Effector memory CD4-positive, alpha-beta T cell (primary cell): ENCODE measurements at places on chromosomes 12 and 14.

- DNase-seq: no peak
Measured at GRCh38 chr12:95641299-95641952, 90.2 kb upstream of the USP44 start.

GRCh38 chr12:2023365-2023764, 19.1 kb upstream of the DCP1B start:
- DNase-seq: no peak

GRCh38 chr14:106511006-106511799, 984.8 kb downstream of the TMEM121 start:
- DNase-seq: peak; percentile 22

DNA sequence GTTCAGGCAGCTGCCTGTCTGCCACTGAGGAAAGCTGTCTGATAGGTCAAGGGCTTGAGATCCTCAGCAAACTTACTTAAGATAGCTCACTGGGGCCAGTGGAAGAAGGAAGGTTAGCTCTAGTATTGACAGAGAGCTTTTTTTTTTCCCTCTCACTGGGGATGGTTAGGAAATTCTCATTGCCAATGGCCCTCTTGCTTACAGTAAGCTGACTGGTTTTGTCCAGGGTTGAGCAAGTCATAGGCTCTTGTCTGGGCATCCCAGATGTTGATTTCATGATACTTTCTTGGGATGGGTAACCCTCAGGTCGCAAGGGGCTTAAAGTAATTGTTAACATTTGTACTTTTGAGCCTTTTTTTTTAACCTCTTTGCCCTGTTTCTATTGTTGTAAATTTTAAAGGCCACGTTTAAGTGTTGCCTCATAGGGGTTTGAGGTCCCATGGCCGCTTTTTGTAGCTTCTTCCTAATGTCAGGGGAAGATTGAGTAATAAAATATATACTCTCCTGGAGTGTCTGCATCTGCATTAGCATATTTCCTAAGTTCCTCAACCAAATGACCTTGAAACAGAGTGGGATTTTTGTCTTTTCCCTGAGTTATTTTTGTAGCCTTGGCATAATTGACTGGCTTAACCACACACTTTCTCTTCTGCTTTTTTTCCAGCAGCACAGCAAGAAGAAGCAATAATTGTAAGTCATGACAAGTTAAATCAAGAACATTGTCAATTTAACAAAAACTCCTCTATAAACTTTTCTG, 716.0 kb downstream of the LRFN5 start:
- DNase-seq: no peak

GRCh38 chr12:104733717-104734175, 224.3 kb downstream of the SLC41A2 start:
- no peak for DNase-seq

DNA sequence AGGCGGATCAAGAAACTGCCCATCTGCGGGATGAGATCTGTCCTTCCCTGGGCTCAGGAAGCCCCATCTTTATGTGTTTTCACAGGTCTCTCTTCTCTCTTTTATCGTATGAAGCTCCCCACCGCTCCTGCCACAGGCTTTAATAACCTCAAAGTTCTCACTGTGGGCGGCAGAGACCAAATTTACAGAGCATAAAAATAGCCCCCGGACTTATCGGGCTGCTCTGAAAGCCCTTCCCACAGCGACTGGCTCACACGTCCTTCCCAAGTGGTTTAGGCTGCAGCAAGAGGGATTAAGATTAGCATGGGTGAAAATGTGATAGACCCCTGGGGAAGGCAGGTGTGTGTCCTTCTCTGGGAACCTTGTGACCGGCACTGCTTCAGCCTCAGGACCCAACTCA, 47.8 kb downstream of the TESC start:
- no peak for DNase-seq

DNA sequence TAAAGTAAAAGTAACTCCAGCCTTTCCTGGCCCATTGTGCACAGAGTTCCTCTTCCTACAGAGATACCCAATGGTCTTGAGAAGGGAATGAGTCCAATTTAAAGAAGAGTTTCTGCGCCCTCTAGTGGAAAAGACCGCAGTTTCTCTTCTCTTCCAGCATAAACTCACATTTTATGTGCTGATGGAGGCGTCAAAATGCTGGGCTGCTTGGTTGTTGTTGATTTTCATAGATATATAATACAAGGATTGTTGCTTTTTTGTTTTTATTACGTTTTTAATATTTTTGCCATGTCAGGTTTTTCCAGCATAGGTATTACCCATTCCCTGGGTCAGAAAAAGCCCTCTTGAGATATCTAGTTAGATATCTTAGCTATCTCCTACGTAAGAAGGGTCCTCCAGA, 356.9 kb upstream of the STXBP6 start:
- DNase-seq: no peak

- no peak for DNase-seq
Measured at GRCh38 chr12:132285991-132286681, 43.3 kb downstream of the GALNT9 start.

- DNase-seq: no peak
Measured at GRCh38 chr12:74317078-74317601, 220.5 kb upstream of the ATXN7L3B start.

GRCh38 chr14:103260629-103261124, 73.4 kb upstream of the EIF5 start:
- DNase-seq: no peak

DNA sequence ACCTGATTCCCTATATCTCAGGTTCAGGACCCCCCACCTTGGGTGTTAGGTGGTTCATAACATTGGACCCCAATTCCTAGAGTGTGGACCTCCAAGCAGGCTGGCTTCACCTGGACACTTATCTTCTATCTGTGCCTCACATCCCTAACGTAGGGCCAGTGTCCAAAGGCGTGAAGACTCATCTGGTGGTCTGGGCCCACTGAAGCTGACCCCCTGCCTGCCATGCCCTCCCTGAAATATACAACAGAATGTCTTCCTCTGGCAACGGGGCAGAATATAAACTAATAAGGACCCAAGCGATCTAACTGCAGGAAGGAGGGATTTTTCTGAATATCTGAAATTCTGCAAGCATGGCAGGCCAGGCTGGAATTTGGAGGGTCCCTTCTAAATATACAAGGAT, 5.6 kb downstream of the HOXC13 start:
- DNase-seq: no peak

- DNase-seq: no peak
Measured at GRCh38 chr14:51897791-51898355, 37.5 kb downstream of the GNG2 start.

DNA sequence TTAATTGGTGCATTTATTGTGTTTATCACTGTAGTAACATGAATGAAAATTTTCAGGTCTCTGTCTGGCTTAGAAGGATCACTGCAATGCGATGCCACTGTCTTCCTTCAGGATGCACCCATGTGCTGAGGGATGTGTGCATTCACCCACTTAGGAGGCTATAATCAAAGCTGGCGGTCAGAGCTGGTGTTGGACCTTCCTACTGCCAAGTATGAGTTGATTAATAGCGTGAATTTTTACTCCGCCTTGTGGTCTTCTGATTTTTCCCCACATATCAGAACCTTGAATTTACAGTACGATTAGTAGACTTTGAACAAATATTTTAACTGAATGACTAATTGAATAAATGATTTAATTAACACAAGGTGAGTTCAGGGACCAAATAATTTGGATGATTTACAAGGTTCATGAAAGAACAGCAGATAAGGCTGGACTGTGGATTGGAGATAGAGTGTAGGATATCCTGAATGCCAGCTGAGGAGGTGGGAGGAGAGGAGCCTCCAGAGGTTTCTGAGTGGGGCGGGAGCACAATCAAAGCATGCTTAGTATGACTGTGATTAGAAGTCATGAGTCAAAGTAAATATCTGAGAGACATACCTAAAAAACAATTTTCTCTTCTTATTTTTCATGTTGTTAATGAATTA, 50.1 kb downstream of the RERG start:
- no peak for DNase-seq
